ENCODE measurements at places on chromosomes 7 and 10.

DNA sequence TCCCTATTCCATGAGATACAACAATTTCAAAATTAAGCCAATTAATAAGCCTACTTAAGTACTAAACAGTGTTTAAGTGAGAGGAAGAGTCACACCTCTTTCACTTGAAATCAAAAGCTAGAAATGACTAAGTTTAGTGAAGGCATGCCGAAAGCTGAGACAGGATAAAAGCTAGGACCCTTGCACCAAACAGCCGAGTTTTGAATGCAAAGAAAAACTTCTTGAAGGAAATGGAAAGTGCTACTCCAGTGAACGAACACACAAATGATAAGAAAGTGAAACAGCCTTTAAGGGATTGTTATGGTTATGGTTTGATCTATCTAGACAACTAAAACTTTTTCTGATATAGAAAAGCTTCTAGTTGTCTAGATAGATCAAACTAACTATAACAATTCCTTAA lies 135.4 kb upstream of the KMT2E start:
- DNase-seq: no peak

DNA sequence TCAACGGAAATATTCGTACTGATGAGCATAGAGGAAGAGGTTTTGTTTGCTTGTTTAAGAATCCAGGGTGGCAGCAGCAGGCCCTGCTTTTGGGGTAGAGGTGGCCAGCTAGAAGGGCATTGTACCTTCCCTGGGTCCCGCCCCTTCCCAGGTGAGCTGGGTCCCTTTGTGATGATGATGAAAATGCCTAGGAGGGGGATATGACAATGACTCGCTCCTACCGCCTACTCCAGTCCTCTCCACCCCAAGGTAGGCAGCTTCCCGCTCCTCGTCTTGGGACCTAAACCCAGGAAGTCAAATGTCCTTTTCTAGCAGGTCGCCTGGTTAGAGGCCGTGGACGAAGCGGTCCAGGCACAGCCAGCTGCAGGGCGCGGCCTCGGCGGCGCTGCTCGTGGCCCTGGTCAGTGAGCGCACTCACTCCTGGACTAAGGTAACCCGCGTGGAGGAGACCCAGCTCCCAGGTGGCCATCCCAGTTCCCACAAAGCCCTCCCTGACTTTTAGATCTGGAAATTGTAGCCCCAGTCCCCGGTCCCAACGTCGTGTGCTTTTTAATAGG lies 141.4 kb downstream of the LSMEM1 start:
- DNase-seq: no peak

DNA sequence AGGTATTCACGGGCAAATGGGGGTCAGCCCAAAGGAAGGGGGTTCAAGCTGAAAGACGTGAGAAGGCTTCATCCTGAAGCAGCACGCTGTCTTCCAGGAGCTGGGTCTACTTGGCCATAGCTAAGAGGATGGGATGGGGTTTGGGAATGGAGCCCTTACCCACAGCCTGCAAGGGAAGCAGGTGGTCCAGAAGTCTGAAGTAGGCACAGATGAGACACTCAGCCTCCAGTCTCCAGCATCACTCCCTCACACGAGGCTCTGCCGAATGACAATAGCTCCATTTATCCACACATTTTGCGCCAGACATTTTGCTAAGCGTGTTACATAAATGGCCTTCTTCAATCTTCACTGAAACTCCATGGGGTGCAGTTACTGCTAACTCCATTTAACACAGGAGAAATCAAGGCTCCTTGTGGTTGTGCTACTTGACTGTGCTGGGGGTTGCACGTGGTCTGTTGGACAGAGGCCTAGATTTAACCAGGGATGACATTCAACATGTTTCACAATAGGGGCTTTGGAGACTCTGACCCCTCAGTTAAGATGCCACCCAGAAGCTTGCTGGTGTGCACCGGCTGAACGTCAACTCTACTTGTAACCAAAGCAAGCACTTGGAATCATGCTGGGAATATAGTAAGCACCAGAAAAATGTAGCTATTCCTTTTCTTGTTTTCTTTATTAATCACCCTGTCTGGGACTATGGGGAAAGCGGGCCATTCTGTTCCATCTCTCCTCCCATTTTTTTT lies 85.3 kb downstream of the FAM241B start:
- DNase-seq: no peak

DNA sequence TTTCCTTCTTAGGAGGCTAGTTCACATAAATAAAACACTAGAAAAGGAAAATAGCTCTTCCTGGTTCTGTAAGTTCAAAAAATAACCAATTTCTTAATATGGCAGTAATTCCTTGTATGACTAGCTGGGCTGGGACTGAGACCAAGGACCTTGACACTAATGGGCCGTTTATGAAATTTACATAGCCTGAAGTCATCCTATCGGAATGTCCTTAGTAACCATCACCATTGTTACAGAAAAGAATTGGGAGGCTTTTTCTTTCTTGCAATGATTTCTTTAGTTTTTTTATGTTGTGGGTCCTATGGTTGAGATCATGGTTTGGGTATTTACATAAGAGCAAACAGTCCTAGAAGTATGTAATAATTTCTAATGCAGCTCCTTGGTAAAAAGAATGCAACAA lies 87.1 kb upstream of the HDAC9 start:
- no peak for DNase-seq

GRCh38 chr7:74306004-74306729 lies 17.0 kb downstream of the CLIP2 start:
- DNase-seq: no peak

DNA sequence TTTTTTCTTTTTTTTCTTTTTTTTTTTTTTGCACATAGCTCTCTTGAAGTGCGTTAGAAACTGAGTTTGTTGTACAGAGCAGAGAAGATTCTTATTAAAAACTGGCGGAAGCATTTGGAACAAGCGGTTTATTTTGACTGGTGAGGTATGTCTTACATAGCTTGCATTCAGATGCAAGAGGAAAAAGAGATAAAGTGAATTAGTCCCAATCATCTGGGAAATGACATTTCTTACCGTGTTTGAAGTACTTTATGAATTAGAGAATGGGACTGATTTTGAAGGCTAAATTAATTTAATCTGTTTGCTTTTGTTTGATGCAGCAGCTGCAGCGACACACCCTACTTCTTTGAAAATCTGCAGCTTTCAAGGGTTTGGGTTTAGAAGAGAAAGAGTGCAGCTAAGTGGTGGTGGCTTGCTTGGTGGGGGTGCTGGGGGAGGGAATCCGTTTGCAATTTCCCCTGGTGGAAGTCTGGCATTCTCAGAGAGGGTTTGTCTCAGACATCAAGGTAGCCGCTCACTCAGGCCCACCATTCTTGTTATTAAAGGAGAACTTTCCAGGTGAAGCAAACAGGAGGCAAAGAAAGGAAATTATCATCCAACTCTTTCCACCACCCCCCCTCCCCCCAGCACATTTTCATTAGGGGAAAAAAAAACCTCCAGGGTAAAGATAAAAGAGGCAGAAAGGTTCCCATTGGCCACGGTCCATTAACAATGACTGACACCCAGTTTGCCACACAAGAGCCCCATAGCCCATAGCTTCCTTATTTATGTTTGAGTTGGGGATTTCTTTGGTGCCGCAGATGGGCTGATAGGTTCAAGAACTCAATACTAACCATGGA lies 231.7 kb downstream of the SKIDA1 start:
- DNase-seq: no peak

DNA sequence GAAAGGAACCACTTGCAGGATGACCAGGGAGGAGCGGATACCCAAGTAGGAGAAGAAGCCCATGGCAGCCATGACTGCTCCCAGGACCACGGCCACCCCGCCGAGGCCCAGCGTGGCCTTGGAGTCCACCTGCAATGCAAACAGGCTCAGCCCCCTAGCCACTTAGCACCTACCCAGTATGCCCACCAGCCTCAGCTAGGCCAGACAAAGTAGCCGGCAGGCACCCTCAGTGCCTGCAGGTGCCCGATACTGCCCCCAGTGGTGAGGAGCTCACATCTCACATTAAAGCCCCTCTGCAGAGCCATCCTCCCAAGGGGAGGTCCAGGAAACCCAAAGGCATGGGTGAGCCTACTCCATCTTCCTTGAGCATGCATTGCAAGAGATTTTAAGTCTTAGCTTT lies 6.6 kb downstream of the NPC1L1 start:
- peak; percentile 30 for DNase-seq

DNA sequence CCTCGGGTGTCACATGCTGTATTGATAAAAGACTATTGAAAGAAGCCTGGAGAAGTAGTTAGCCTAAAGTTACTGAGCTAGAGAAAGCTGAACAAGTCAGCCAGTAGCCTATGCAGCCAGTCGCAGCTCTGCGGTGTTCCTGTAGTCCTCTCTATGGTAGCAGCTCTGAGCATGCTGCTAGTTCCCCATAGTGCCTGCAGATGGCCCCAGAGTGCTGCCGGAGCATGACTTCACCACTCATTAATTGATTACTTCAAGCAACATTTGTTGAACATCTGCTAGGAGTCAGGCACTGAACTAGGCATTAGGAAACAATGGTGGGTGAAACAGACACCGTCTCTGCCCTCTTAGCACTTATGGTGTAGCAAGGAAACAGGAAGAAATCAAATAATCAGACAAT lies 422.7 kb downstream of the SORCS3 start:
- DNase-seq: no peak

- no peak for DNase-seq
Observed at GRCh38 chr7:110974441-110974840, 116.5 kb upstream of the LRRN3 start.

GRCh38 chr7:134395604-134396003 lies 63.3 kb downstream of the AKR1B1 start:
- DNase-seq: no peak

GRCh38 chr7:11449316-11449715 lies 382.7 kb downstream of the THSD7A start:
- DNase-seq: no peak

- DNase-seq: peak; percentile 31
Observed at GRCh38 chr10:3887404-3887803, 102.4 kb upstream of the KLF6 start.

Measured in activated CD4-positive, alpha-beta T cell treated with anti-CD3 and anti-CD28 coated beads, Interleukin-2, amount 50 U/mL, for 1 hour (primary cell).